ENCODE measurements at places on chromosomes 3 and 15. TPM values are rescaled to one million over a fixed set of nuclear protein-coding genes. Genes with fewer than 3 reads are reported as not detected.

DNA sequence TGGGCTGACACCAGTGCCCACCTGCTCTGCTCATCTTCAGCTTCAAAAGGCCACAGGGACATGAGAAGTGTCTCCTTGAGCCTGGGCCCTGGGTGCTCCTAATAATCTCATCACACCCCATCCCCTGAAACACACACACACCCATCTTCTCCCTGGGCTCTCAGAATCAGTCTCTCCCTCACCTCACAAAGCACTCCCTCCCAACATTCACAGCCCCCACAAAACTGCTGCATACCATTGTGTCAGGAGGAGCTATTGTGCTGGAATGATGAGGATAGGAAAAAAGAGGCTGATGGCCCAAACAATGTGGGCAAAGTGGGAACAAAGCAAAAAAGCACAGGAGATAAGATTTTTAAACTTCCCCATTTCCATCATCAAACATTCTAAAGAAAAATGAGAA, 16.8 kb downstream of the FOXP1 start:
- DNase-seq = no peak

DNA sequence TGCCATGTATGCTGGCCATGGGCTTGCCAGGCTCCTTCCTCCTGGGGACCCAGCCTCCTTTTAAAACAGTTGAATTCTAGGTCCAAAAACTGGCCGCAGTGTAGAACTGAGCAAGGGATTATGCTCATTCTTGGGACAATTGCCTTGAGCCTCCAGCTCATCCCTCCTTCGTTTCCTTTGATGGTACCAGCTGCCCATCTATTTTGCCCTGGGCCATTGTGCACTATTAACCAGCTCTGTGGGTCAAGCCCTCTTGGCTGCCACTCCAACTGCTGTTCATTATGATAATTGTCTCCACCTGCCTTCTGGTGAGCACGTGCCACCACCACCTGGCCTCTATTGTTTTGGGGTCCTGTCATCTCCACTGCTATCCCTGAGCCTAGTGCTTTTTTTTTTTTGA, 75.8 kb upstream of the SYN2 start:
- no peak for DNase-seq

DNA sequence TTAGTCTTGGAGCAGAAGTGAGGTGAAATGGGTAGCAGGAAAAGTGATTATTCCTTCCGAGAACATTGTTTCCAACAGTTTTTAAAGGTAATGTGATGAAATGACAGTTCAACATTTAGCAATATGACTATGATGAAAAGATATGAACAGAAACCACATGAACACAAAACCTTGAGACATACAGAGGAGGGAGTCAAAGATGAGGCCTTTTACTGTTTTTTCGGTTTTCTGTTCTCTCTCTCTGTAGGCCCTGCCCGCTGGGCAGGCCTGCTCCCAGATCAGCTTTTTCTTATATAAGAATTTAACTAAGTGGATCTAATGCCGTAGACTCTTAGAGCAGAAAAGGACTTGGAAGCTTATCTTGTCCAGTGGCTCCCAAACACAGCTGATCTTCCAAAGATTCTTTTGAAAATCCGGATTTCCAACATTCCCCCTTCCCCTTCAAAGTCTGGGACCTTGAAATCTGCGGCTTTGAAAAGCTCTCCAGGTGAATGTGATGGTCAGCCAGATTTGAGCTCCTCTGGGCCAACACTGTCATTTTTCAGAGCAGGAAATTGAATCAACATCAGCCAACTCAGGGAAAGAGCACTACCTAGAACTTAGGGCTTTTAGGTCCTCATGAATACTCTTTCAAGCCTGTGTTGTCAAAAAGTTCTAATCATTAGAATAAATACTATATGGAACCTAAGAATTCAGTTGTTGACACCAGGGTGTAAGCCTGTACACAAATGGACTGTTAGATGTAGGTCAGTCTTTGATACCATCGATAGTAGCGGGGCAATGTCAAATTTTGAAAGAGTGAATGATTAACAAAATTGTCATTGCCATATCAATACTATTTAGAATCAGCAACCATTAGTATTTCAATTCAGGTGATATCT, 372.7 kb downstream of the SHQ1 start:
- DNase-seq = no peak

SLC30A4 gene
- 9.4 TPM for total RNA-seq

- DNase-seq = no peak
These were observed 1.8 kb upstream of the ROPN1B start for GRCh38 chr3:125967156-125967555.

C15orf39 gene
- total RNA-seq = 17.7 TPM

GRCh38 chr3:53287131-53287629, 31.4 kb upstream of the TKT start:
- no peak for DNase-seq
